ENCODE measurements at places on chromosomes 13 and 19.
A peak's percentile ranks its signal among the peaks of the same experiment; 100 is the strongest.

DNA sequence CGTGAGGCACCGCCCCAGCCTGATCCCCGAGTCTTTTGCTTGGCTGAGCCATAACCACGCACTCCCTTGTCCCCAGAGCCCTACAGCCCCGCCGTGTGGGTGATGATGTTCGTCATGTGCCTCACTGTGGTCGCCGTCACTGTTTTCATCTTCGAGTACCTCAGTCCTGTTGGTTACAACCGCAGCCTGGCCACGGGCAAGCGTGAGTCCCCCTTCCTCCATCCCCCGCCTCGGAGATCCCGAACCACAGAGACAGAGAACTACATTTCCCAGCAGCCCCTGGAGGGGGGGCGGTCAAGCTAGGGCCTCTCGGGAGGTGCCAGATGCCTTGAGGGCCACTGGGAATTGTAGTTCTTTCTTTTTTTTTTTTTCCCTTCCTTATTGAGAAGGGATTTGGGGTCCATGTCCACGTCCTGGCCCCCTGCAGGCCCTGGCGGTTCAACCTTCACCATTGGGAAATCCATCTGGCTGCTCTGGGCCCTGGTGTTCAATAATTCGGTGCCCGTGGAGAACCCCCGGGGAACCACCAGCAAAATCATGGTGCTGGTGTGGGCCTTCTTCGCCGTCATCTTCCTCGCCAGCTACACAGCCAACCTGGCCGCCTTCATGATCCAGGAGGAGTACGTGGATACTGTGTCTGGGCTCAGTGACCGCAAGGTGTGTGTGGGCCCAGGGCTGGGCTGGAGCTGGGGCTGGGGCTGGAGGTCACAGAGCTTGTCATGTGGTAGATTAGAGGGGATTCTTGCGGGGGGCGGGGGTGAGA lies 25.9 kb downstream of the GRIN2D start:
- peak; percentile 69 for DNase-seq

DNA sequence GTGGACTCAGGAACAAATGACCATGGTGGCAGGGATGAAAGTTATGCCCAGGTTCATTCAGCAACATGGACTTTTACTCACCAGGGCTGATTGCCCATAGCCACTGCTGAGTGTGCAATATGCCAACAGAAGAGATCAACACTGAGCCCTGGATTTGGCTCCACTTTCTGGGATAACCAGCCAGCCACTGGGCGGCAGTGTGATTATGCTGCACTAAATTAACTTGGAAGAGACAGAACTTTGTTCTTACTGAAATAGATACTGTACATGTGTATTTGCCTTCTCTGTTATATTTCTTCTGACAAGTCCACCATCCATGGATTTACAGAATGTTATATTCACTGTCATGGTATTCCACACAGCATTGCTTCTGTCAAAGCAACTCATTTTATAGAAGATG lies 257.4 kb downstream of the TDRD3 start:
- no peak for DNase-seq

DNA sequence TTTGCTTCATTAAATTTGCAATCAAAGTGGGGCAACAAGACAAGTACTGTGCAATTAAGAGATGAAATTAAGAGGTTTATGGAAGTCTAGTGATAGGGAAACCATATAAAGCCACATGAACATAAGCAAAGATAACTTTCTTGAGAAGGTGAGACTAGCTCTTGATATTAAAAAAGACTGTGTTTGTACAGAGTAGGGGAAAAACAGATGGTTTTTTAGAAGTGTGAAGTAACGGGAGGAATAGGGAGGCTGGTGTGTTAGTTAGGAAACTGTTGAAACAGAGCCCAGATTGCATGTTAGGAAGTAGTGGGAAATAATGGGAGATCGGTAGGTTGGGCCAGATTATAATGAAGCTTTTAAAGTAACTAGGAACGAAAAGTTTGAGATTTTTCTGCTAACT lies 149.8 kb upstream of the FREM2 start:
- no peak for DNase-seq

- DNase-seq, result no peak
Observed at GRCh38 chr19:44810234-44811121, 1.6 kb downstream of the BCAM start.

- DNase-seq, result no peak
Observed at GRCh38 chr19:50322234-50322633, 6.9 kb downstream of the KCNC3 start.

GRCh38 chr13:51360489-51360888 lies 21.0 kb downstream of the SERPINE3 start:
- DNase-seq, result no peak

GRCh38 chr19:6030214-6030507 lies 52.2 kb upstream of the RANBP3 start:
- DNase-seq, result no peak

Measured in CD4-positive, alpha-beta memory T cell (primary cell).